ENCODE measurements at places on chromosomes 3 and 15.

- DNase-seq = no peak
These were observed 11.8 kb downstream of the GOLIM4 start for GRCh38 chr3:168083906-168084305.

- no peak for DNase-seq
These were observed 66.4 kb upstream of the GOLGA6B start for GRCh38 chr15:72588096-72588495.

- DNase-seq = no peak
These were observed 130.0 kb upstream of the NR2F2 start for GRCh38 chr15:96200357-96200967.

GRCh38 chr3:127423856-127424765 lies 136.3 kb upstream of the PRR20G start:
- DNase-seq = no peak

GRCh38 chr15:95296643-95297042 lies 1033.9 kb upstream of the NR2F2 start:
- no peak for DNase-seq

DNA sequence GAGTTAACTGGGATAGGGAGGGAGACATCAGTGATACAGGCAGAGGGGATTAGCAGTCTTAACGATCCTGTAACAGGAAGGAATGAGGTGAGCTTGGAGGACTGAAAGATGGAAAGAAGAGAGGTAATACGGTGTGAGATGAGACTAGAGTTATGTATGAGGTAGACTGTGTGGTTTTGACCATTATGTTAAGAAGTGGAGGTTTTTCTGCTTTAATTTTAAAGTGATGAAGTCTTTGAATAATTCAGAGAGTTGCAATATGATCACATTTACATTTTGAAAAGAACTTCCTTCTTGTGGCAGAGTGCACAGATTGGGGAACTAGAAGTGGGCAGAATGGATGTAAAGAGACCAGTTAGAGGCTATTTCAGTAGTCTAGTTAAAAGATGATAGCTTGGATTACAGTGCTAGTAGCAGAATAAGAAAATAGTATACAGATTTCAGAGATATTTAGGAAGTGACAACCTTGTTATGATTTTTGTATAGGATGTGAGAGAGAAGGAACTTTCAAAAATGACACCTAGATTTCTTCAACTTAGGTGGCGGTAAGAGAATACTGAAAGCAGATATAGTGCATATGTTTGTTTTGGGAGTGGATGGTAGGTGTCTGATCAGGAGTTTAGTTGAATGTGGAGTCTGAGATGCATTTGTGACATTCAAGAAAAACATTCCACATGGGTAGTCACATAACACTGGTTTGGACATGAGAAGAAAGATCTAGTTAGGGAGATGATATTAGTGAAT lies 40.5 kb downstream of the STT3B start:
- DNase-seq = no peak

DNA sequence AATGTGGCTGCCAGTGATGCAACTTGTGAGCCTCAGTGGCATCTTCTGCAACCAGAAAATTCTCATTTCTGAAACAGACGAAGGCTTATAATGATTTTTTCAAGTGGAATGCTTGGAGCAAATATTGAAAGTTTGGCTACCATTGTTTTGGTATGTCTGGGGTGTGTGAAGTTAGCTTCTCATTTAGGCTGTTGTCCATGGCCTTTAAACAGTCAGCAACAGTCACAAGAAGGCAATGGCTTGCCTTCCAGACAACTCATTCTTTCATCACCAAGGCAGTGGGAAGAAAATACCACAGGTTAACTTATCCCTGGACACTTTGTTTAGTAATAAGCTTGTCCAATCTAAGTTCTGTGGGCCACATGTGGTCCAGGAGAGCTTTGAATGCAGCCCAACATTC lies 4.7 kb upstream of the BNC1 start:
- peak; percentile 58 for DNase-seq

DNA sequence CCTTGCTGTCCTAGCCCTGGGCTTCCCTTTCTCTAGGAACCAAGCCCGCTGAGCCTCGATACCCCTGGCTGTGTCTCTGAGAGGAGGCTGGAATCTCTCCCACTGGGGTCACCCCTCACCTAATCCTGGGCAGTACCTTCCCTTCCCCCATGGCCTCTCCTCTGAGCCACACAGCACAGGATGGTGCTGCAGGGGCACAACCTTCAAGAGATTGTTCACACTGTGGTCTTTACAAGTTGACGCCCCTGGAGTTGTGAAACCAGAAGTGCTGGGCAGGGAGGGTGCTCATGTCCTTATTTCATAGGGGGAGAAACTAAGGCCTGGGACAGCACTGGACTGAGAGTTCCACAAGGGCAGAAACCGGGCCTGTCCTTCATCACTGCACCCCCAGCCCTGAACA lies 70.9 kb upstream of the TMEM115 start:
- no peak for DNase-seq

GRCh38 chr15:64763874-64764273 lies 11.5 kb downstream of the RBPMS2 start:
- DNase-seq = no peak

GRCh38 chr15:98997755-98998154 lies 9.8 kb downstream of the PGPEP1L start:
- DNase-seq = no peak
